Caco-2 (cell line): ENCODE measurements at places on chromosomes 5 and 9. TPM values are rescaled to one million over a fixed set of nuclear protein-coding genes. Genes with fewer than 3 reads are reported as not detected.

Gene LCN2
- total RNA-seq: not detected in 2 replicates

Gene GABBR2
- 0.23 and 0.44 TPM in 2 replicates for total RNA-seq

Gene KIAA1191
- 119 and 123 TPM in 2 replicates for total RNA-seq

Gene PKD2L2
- not detected in 2 replicates for total RNA-seq

Gene MEGF10
- total RNA-seq: not detected in 2 replicates

Gene TPM2
- total RNA-seq: 21.8 and 26.5 TPM in 2 replicates

Gene C5orf58
- total RNA-seq: not detected in 2 replicates

Gene PCDHA10
- total RNA-seq: 0.02 and 0.07 TPM in 2 replicates

Gene GAPT
- not detected in 2 replicates for total RNA-seq

DNA sequence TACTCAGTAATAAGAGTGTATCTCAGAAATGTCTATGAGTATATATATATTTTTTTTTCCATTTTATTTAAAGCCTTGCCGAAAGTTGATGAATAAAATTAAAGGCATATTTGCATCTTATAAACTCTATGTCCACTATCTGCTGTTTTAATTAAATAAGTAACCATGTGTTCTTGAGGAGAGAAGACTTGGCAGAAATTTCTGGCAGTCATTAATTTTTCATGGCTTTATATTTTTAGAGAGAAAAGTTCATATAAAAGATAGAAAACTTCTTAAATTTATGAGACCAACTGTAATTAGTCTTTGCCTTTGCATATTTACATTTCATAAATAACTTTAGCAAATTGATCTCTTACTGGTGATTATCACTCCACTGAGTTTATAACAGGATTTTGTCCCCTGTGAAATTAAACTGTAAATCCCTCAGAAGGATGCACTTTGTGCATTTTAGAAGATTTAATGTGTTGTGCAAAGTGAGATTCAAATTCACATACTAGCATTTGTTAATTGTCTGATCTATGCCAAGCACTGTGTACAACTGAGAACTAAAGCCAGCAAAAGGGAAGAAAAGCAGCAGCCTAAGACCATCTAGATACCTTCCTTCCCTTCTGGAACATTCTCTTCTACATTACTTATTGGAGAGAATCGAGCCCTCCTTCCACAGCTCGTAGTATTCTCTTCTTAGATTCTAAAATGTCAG lies 108.7 kb downstream of the SNCAIP start:
- no peak overlapping the region for H3K27ac ChIP-seq
- DNase-seq: no peak
- H3K27me3 ChIP-seq: no peaks in the 10 kb centered on the region
- peaks cover 11% of the 10 kb centered on the region for H3K4me1 ChIP-seq

- no peaks in the 10 kb centered on the region for H3K36me3 ChIP-seq
- no peak overlapping the region for H3K4me3 ChIP-seq
- no peak for DNase-seq
- peak overlapping the region; percentile 85 for H3K27ac ChIP-seq
- H3K4me1 ChIP-seq: peaks cover 6% of the 10 kb centered on the region; the same call in 1 of the 2 replicates
Measured at GRCh38 chr9:94164806-94165549, 80.7 kb downstream of the PTPDC1 start.

GRCh38 chr5:89308606-89309040 lies 425.6 kb upstream of the MEF2C start:
- H3K36me3 ChIP-seq: no peaks in the 10 kb centered on the region
- no peaks in the 10 kb centered on the region for H3K4me1 ChIP-seq
- no peak for DNase-seq
- no peaks in the 10 kb centered on the region for H3K27me3 ChIP-seq
- no peak overlapping the region for H3K27ac ChIP-seq
- no peak overlapping the region for H3K4me3 ChIP-seq

GRCh38 chr5:138177941-138178515 lies 402 bp downstream of the BRD8 start:
- no peaks in the 10 kb centered on the region for H3K27me3 ChIP-seq
- DNase-seq: peak; percentile 31
- H3K27ac ChIP-seq: no peak overlapping the region
- H3K36me3 ChIP-seq: peaks cover 10% of the 10 kb centered on the region
- H3K4me1 ChIP-seq: peaks cover 9% of the 10 kb centered on the region

DNA sequence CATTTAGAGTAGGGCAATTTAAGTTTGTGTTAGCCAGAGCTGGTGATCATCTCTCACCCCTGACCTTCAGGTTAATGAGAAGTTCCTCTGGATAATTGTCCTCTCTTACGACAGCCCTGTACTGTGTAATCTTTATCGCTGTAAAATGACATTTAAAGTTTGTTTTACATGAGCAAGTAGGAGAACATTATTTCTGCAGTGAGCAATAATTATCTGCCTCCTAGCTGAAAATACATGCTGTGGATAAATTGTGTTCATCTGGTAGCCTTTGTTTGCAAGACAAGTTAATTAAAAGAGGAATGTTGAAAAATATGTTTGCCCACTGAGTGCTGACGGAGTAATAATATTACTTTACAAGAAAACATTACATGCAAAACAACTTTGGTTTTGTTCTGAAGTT lies 1083.8 kb upstream of the NUDT12 start:
- no peak overlapping the region for H3K4me3 ChIP-seq
- no peaks in the 10 kb centered on the region for H3K4me1 ChIP-seq
- H3K36me3 ChIP-seq: no peaks in the 10 kb centered on the region
- no peaks in the 10 kb centered on the region for H3K27me3 ChIP-seq

GRCh38 chr9:19102181-19102630 lies 498 bp downstream of the HAUS6 start:
- H3K4me1 ChIP-seq: no peaks in the 10 kb centered on the region
- H3K27me3 ChIP-seq: no peaks in the 10 kb centered on the region
- peak; percentile 9 for DNase-seq
- H3K27ac ChIP-seq: peak overlapping the region; percentile 79

DNA sequence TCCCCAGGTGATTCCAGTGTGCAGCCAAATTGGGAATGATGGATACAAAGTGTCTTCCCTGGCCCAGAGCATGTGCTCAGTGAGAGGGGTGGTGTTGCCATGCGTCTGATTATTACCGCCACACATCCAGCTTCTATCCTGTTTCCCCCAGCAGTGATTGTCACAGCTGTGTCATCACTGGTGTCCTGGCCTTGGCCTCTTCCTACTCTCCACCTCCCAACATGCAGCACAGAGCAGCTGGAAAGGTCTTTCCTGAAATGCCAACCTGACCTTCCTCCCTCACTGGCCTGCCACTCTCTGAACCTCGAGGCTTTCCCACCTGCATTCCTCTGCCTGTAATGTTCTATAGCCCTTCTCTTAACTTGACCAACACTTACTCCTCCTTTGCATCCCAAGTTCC lies 60.0 kb downstream of the TMOD1 start:
- no peak overlapping the region for H3K27ac ChIP-seq
- H3K36me3 ChIP-seq: no peaks in the 10 kb centered on the region
- no peak overlapping the region for H3K4me3 ChIP-seq
- no peak for DNase-seq
- no peaks in the 10 kb centered on the region for H3K27me3 ChIP-seq

DNA sequence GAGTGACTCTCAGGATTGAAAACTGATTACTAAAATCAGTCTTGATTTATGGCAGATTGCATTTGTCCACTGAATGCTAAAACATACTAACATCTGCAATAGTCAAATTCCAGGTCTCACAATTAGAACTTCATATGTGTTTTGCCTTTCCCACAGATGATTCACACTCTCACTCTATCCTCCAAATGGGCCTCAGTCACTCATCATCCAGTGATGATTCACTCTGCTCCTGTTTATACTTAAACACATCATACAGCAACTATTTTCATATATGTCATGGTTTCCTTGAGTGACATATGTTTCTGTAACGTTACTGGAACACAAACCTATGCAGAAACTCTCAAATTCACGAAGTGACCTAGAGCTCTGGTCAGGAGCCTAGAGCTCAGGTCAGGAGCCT lies 512.9 kb downstream of the HINT1 start:
- H3K4me1 ChIP-seq: no peaks in the 10 kb centered on the region
- no peaks in the 10 kb centered on the region for H3K36me3 ChIP-seq
- no peaks in the 10 kb centered on the region for H3K27me3 ChIP-seq
- no peak for DNase-seq
- no peak overlapping the region for H3K27ac ChIP-seq
- H3K4me3 ChIP-seq: no peak overlapping the region

GRCh38 chr9:126233175-126233574 lies 93.5 kb upstream of the MVB12B start:
- no peaks in the 10 kb centered on the region for H3K4me1 ChIP-seq
- no peak overlapping the region for H3K4me3 ChIP-seq
- no peak for DNase-seq
- H3K27me3 ChIP-seq: no peaks in the 10 kb centered on the region; the same call in 1 of the 2 replicates
- no peaks in the 10 kb centered on the region for H3K36me3 ChIP-seq

DNA sequence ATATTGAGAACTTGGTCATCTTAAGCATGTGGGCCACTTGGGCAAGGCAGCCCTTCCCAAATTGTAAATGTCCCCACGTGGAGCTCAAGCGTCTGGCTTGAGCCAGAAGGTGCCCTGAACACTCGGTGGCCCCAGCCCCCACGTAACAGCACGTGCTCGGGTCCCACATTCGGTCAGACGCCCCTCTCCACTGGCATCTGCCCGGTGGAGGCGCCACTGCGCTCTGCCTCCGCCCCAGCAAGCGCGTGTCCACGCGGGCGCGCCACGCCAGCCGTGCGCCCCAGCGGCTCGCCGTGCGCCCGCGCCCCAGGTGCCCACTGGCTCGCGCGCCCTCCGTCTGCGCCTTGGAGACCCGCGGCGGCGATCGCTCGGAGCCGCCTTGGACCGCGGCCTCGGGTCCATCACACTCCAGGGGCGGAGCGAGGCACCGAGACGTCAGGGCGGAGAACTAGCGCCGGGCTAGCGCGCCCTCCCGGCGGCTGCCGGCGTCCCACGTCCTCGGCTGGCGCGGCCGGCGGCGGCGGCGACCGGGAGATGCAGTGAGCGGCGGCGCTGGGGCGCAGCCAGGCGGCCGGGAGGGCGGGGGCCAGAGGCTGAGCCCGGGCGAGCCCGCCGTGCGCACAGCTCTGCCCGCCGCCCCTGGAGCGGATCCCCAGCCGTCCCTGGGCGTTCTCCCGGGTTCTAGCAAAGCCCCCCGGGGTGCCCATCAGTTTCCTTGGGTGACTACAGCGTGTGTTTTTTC lies at the start of gene PALM2AKAP2:
Gene PALM2AKAP2, plus strand, starts transcription at position 488 of the 742 bp plus-strand sequence. CDS start 291 bp downstream, outside the sequence.
- no peak within 1 kb of the TSS for H3K27ac ChIP-seq
- H3K4me1 ChIP-seq: peaks cover 3% of the 10 kb centered on the region; the same call in 1 of the 2 replicates
- DNase-seq: no peak
- H3K27me3 ChIP-seq: no peaks in the 10 kb centered on the region
- H3K4me3 ChIP-seq: peak within 1 kb of the TSS; percentile 17
- H3K36me3 ChIP-seq: no peaks in the 10 kb centered on the region

DNA sequence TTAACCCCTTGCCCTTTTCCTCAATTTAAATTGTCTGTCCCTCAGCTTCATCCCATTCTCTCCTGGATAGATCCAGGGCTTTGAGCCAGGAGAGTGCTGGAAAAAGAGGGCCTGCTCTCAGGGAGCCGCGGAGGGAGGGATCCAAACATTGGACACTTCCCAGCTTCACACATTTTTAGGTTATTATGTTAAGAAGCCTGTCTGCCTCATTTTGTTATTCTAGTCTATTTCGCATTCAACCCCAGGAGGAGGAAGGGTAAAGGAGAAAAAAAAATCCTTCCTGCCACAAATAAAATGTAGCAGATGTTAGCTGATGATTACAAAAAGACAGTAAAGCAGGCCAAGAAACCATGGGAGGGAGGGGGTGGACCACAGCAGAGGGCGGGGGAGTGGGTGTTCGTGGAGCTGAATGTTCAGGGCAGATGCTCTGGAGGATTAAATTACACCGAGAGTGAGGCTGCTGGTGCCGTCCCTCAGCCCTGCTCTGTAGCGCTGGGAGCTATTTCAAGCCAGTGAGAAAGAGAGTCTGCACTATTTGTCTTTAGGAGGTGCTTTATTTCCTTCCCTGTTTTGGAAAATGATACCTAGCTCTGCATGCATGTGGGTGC lies 60.6 kb upstream of the ZFR start:
- H3K27me3 ChIP-seq: no peaks in the 10 kb centered on the region
- no peaks in the 10 kb centered on the region for H3K36me3 ChIP-seq
- no peak overlapping the region for H3K4me3 ChIP-seq
- H3K27ac ChIP-seq: no peak overlapping the region
- H3K4me1 ChIP-seq: peaks cover 6% of the 10 kb centered on the region

GRCh38 chr5:134545070-134545868 lies 19.8 kb downstream of the JADE2 start:
- no peak for DNase-seq
- peaks cover 6% of the 10 kb centered on the region for H3K36me3 ChIP-seq
- no peaks in the 10 kb centered on the region for H3K27me3 ChIP-seq

- peak overlapping the region; percentile 55 for H3K27ac ChIP-seq
- H3K4me3 ChIP-seq: peak overlapping the region; percentile 46
- peaks cover 11% of the 10 kb centered on the region for H3K4me1 ChIP-seq
- no peak for DNase-seq
- no peaks in the 10 kb centered on the region for H3K27me3 ChIP-seq
- no peaks in the 10 kb centered on the region for H3K36me3 ChIP-seq
Measured at GRCh38 chr9:93577078-93577974, 942 bp downstream of the PHF2 start.

GRCh38 chr5:148012801-148013200 lies 51.0 kb upstream of the SPINK5 start:
- H3K4me3 ChIP-seq: no peak overlapping the region
- H3K27me3 ChIP-seq: no peaks in the 10 kb centered on the region
- no peaks in the 10 kb centered on the region for H3K4me1 ChIP-seq
- H3K36me3 ChIP-seq: no peaks in the 10 kb centered on the region

GRCh38 chr5:52743970-52744369 lies 43.7 kb upstream of the ITGA1 start:
- H3K27me3 ChIP-seq: no peaks in the 10 kb centered on the region
- H3K36me3 ChIP-seq: no peaks in the 10 kb centered on the region
- H3K27ac ChIP-seq: no peak overlapping the region
- no peak for DNase-seq

GRCh38 chr5:169703813-169704212 lies 66.7 kb downstream of the DOCK2 start:
- DNase-seq: no peak
- H3K27ac ChIP-seq: no peak overlapping the region
- H3K27me3 ChIP-seq: no peaks in the 10 kb centered on the region
- H3K4me1 ChIP-seq: no peaks in the 10 kb centered on the region
- H3K4me3 ChIP-seq: no peak overlapping the region
- H3K36me3 ChIP-seq: no peaks in the 10 kb centered on the region

GRCh38 chr5:1498623-1499416 lies 24.9 kb downstream of the LPCAT1 start:
- H3K4me1 ChIP-seq: no peaks in the 10 kb centered on the region
- DNase-seq: no peak
- no peak overlapping the region for H3K27ac ChIP-seq
- H3K4me3 ChIP-seq: no peak overlapping the region
- H3K36me3 ChIP-seq: no peaks in the 10 kb centered on the region

DNA sequence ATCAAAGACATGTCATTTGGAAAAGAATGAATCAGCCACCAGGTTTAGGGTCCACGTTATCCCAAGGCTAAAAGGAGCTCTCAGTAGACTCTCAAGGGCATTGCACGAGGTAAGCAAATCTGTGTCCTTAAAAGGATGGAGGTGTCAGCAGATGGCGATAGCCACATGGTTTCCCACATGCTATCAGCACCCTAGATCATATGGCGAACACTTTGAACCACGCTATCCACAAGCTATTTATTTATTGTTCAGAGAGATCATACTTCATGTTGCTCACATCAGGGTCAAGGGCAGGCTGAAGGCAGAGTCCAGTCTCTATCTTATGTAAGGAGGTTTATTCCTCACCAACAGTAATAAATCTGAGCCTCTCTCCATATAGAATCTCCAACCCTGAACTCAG lies 43.7 kb downstream of the CDH6 start:
- DNase-seq: no peak
- H3K4me1 ChIP-seq: peaks cover under 1% of the 10 kb centered on the region; the same call in 1 of the 2 replicates
- H3K36me3 ChIP-seq: no peaks in the 10 kb centered on the region
- H3K27ac ChIP-seq: no peak overlapping the region
- H3K27me3 ChIP-seq: no peaks in the 10 kb centered on the region

GRCh38 chr5:94375801-94376200 lies 242.6 kb downstream of the KIAA0825 start:
- no peak for DNase-seq
- no peaks in the 10 kb centered on the region for H3K27me3 ChIP-seq
- no peaks in the 10 kb centered on the region for H3K4me1 ChIP-seq
- no peak overlapping the region for H3K27ac ChIP-seq
